Suprapubic skin (tissue), 4 donors: ENCODE measurements at places on chromosomes 11 and 22.

- no peak for DNase-seq
These were observed 8.2 kb upstream of the CCDC88B start for GRCh38 chr11:64331569-64332371.

- DNase-seq, result no peak
These were observed 187.6 kb upstream of the ANO3 start for GRCh38 chr11:26144291-26144690.

GRCh38 chr11:43837879-43838278 is 42.8 kb upstream of the ALKBH3 start:
- no peak for DNase-seq

DNA sequence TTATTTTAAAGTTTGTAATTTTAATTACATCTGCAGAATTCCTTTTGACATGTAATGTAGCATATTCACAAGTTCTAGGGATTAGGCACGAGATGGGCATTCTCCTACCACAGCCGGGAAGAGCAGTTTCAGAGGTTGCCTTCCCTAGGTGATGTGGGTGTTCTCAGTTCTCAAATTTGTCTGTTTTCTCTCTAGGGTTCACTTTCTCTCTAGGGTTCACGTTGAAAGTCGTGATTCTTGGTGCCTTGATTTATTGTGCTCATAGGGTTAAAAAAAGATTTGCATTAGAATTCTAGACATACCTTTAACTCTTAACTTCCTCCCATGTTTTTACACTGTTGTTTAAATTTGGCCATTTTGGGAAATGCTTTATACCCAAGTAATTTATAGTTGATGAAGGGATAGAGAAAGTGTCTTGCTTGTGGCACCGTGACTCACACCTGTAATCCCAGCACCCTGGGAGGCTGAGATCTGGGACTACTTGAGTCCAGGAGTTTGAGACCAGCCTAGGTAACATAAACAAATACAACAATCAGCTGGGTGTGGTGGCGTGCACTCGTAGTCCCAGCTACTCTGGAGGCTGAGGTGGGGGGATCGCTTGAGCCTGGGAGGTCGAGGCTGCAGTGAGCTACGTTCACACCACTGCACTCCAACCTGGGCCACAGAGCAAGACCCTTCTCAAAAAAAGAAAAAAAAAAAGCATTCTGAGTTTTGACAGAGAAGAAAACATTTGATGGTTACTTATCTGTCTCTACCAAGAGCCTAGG is 3.6 kb downstream of the MED15 start:
- no peak for DNase-seq

GRCh38 chr11:19229671-19230070 is 11.1 kb downstream of the E2F8 start:
- no peak for DNase-seq

DNA sequence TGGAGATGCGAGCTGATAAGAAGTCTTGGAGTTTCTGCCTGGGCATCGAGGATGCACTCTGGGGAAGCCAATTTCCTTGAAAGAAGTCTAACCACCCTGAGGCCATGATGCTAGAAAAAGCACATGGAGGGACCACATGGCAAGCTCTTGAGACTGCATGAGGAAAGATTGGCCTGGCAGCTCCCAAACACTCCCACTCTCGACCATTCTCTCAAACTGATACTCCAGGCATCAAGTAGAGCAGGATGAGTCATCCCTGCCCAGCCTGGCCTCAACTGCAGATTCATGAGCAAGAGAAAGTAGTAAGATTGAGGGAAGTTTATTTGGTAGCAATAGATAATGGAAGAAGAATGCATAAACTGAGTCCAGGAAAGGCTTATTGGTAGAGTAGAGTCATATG is 194.3 kb downstream of the KIF18A start:
- no peak for DNase-seq

DNA sequence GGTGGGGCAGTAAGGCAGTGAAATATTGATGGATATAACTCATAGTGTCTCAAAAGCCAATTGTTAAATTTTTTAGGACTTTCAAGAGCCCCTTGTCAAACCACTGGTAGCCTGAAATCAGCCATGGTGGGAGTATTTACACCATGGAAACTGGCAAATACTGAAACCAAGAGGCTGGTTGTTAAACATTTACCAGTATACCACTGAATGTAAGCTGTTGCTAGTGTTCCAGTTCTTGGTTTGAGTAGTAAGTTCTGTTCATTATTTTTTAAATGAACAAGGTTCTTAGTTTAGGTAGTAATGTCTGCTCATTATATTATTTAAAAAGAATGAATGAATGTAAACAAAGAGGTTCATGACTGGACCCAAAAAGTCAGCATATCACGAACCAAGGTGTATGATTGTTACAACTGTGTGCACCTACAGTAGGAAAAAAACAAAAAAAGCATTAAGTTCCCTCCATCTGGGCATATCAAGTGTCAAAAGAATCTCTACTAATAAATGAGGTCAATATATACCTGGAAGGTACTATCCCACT is 4.5 kb upstream of the EIF3F start:
- no peak for DNase-seq

- DNase-seq, result no peak
These were observed 615.7 kb upstream of the LRRC4C start for GRCh38 chr11:42075180-42075579.

DNA sequence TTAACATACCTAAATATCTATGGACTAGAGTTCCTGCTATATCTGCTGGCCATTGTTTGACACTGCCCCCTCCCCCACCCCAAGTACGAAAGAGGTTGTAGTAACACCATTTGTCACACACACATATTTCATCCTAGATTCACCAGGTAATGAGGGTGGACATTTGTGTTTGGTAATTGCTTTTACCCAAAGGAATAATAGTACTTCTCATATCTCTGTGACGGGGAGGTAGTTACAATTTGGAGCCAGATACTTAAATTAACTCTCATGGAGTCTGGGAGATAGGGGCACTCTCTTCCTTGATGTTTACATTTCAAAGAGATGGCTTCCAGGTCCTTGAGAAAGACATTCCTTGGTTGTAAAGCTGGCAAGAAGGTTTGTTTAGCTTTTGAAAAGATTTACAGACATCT is 38.7 kb downstream of the REXO2 start:
- no peak for DNase-seq

DNA sequence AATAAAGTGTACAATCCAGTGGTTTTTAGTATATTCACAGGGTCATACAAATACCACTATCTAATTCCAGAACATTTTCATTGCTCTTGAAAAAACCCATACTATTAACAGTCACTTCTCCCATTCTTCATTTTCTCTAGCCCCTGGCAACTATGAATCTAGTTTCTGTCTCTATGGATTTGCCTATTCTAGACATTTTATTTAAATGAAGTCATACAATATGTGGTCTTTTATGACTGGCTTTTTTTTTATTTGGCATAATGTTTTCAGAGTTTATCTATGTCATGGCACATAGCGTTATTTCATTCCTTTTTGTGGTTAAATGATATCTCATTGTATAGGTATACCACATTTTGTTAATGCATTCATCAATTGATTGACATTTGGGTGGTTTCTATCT is 59.4 kb downstream of the KDM2A start:
- no peak for DNase-seq

GRCh38 chr22:20965888-20966855 is 883 bp upstream of the AIFM3 start:
- DNase-seq, result no peak

GRCh38 chr11:102546923-102547471 is 16.4 kb upstream of the MMP7 start:
- no peak for DNase-seq

DNA sequence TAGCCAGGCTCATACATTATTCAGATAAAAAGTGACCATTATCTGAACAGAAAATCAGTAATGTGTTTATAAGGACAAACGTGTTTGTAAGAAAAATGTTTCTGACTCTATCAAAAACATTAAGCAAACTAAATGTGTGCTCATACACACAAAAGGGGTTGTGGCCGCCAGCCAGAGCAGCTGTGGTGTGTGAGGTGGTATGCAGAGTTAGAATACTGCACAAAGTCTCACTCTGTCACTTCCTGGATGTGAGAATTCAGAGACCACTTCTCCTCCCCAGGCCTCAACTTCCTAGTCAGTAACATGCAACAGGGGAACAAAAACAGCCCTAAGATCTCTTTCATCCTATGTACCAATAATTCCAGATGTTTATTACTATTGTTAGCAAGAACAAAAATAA is 9.4 kb downstream of the OR5B21 start:
- DNase-seq, result no peak

- DNase-seq, result no peak
These were observed 12.0 kb downstream of the SLC35E4 start for GRCh38 chr22:30647536-30647935.

DNA sequence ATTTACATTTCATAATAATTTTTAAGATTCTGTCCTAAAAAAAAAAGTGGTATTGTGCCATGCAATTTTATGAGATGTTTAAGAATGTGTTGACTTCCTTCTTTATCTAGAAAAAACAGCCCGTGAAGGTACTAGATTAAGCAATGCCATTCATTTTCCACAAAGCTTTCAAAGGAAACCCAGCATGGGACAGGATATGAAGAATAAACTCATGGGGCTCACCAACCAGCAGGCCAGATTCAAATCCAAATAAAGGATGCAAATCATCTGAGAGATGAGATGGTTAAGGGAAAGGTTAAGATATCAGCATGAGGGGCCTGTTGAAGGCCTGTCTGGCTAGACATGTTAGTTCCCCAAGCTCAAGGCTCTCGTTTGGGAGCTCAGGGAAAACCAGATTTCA is 199.1 kb downstream of the SWAP70 start:
- DNase-seq, result no peak

- peak; percentile 17 for DNase-seq
These were observed at the start of gene KCNC1 for GRCh38 chr11:17734418-17734911. Gene KCNC1, plus strand, starts transcription at chr11:17734781. Its CDS starts 1,222 bp downstream, at chr11:17736003.

DNA sequence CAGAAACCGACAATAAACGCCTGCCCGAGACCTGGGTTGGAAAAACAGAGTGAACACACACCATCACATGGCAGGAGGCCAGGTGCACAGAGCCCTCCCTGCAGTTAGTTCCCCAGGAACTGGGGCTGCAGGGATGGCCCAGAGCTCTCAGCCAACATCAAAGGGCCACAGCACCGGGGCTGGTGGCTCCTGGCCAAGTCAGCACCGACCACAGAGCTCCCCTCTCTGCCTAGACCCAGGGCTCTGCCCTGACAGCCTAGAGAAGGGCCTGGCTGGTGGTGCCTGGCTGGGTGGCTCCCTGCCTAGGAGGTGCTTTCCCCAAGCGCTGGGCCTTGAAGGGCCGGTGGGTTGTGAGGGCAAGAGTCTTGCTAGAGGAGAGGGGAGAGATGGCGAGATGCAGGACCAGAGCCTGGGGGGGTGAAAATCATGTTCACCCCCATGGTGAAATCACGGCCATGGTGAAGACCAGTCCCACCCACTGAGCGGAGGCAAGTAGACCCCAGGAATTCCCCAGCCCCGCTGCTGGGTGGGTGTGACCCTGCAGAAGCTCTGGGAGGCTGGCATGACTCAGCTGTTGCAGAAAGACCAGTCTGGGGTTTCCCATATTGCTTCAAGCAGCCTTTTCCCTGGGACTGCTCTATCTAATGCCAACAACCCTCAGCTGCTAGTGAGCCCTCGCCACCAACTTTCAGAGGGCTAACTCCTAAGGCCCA is 7.2 kb upstream of the BID start:
- DNase-seq, result no peak

- DNase-seq, result no peak
These were observed 105.4 kb downstream of the CASP12 start for GRCh38 chr11:104792861-104793260.

GRCh38 chr11:75422248-75423231 is 10.5 kb downstream of the KLHL35 start:
- peak; percentile 52 for DNase-seq

DNA sequence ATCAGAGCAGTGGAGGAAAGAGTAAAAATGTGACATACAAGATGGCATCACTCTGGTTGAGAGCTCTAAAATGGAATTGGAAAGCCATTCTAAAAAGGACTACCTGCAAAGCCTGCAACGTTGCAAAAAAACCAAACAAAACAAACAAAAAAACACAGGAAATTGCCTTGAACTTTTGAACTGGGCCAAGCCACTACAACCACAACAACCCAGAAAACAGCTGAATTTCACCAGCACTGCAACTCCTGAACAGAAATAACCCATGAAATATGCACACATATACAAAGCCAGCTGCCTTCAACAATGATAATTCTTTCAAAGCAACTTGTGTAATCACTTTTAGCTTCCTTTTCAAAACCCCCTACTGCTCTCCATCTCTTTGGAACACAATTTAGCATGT is 326.6 kb upstream of the LRRC4C start:
- DNase-seq, result no peak

GRCh38 chr11:93645938-93646337 is 15.5 kb upstream of the CEP295 start:
- no peak for DNase-seq

DNA sequence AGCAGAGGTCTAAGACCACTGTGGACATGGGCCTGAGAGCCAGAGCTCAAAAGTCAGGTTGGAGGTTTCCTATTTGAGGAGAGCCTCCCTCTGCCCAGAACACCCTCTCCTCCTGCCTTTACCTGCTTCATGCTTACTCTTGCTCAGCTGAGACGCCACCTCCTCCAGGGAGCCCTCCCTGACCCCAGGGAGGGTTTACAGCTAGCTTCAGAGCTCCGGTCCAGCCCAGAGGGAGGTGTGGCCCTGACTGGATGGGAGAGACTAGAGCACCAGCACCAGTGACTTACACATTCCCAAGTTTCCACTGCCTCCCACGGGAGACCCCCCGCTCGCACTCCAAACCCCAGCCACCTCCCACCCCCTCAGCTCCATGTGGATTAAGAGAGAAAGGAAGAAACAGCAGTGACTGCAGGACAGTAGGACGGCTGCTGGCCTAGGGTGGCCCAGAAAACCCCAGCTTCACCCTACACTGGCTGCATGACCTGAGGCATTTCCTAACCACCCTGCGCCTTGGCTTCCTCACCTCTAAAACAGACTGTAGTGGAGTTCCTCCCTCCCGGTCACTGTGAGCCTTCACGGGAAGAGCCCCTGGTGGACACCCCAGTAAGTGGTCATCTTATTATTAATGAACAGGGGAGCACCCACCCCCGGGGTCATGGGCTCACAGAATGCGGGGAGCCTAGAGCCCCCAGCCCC is 24.5 kb upstream of the PDGFB start:
- no peak for DNase-seq

DNA sequence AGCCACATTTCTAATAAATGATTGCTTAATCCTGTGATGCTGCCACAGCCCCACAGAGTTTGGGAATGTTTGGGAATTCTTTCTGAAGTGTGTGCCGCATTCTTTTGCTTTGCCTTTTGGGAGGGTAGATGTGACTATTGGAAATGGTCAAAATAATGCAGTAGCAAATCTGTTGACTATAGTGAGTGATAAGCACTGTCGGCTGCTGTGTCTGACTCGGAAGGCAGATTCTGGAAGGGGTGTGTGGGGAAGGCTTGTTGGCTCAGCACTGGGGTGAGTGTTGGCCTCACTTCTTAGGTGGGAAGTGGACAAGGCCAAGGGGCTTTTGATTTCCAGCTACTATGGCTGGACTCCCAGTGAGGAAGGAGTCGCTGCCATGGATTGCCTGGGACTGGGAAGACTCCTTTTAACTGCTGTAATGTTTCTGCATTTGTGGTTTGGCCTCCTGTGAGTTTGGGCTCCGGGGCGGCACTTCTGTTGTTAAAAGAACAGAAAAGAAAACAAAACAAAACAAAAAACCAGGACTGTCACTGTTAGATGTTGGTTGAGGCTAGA is 20.1 kb downstream of the ZBTB16 start:
- no peak for DNase-seq

GRCh38 chr11:47523490-47524225 is 29.3 kb downstream of the CELF1 start:
- no peak for DNase-seq

GRCh38 chr22:46774253-46774979 is 12.0 kb downstream of the TBC1D22A start:
- no peak for DNase-seq

GRCh38 chr11:12092714-12093113 is 17.7 kb upstream of the MICAL2 start:
- DNase-seq, result no peak

GRCh38 chr22:23262518-23263332 is 82.4 kb downstream of the BCR start:
- no peak for DNase-seq
